ENCODE measurements at places on chromosomes 2 and 18. TPM values are rescaled to one million over a fixed set of nuclear protein-coding genes. Genes with fewer than 3 reads are reported as not detected.

Gene MAL
- 0.80 TPM for total RNA-seq

DNA sequence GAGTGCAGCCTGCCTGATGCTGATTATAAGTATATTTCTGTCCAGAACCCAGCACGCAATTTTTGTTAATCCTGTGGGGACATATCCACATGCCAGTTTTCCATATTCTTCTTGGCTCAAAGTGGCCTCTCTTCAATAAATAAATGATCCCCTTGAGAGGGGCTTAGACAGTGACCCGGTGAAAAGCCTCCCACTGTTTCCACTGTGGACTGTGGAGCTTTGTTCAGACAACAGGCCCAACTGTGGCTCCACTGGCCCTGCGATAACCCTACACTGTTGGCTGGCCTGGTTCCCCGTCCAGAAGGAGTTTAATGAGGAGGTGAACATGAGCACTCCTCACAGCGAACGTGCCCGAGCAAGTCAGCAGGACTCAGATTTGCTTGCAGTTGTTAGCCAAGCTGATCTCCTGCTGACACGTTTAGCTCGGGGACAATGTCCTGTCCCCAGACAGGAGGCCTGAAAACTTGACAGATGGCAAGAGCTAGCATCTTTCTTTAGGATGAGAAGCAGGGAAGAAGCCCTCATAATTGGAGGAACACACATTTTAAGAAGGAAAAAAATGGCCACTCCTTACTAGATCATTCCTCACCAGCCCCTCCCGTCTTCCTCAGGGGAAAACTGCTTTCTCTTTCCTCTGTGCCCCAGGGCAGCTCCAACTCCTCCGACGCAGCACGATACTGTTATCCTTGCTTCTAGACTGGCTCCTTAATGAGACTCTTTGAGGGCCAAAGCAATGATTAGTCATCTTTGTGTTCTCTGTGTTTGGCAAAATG lies 20.0 kb upstream of the MTCL1 start:
- no peak for DNase-seq

- DNase-seq, result no peak
These were observed 935.7 kb upstream of the FAM98A start for GRCh38 chr2:34534761-34535160.

DNA sequence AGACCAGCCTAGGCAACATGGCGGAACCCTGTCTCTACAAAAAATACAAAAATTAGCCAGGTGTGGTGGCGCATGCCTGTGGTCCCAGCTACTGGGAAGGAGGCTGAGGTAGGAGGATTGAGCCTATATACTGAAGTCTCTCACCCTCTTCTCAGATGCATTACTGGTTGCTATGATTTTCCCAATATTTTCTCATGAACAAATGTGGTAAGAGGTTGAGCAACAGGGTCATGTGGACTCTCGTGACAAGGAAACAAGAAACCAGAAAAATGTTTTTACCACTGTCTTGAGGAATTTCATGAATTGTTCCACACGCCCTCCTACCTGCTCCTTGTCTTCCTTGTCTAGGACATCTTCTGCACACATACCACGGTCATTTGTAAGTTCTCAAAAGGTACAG lies 12.4 kb downstream of the LMAN2L start:
- DNase-seq, result no peak

GRCh38 chr2:159201360-159202063 lies 85.0 kb downstream of the WDSUB1 start:
- no peak for DNase-seq

Gene INHA
- 1.8 TPM for total RNA-seq

GRCh38 chr18:6891788-6892187 lies 162.3 kb downstream of the ARHGAP28 start:
- no peak for DNase-seq
